Fibroblast of skin of left biceps (primary cell): ENCODE measurements at places on chromosomes 2 and 18.
A peak's percentile ranks its signal among the peaks of the same experiment; 100 is the strongest.

- DNase-seq: no peak
Measured at GRCh38 chr2:100412881-100413321, 4.6 kb downstream of the CHST10 start.

GRCh38 chr18:36589857-36590543, 238.8 kb downstream of the TPGS2 start:
- peak; percentile 24 for DNase-seq

GRCh38 chr2:150677551-150677950, 190.1 kb upstream of the RND3 start:
- DNase-seq: no peak

GRCh38 chr2:223538920-223539440, 63.2 kb downstream of the SCG2 start:
- no peak for DNase-seq

DNA sequence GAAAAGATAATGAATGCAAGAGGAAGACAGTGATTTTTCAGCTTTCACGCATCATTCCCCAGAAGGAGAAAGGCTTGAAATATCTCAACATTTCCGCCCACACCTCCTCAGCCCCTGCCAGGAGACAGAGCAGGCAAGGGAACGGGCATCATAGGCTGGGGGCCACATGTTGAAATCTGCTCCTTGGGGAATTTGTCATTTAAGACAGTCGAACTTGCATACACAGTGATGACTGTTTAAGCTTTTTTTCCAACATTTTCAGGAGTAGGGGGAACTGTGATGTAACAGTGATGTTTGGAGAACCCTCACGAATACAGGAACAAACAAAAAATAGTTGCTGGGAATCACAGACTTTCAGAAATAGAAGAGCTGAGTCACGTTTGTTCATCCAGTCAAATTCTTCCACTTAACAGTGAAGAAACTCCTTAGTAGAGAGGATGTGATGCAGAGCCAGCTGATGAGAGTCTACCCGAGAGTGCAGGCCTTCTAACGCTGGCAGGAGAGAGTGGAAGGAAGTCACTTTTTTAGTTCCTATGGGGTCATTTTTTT, 266.8 kb downstream of the ALPK2 start:
- DNase-seq: peak; percentile 66

DNA sequence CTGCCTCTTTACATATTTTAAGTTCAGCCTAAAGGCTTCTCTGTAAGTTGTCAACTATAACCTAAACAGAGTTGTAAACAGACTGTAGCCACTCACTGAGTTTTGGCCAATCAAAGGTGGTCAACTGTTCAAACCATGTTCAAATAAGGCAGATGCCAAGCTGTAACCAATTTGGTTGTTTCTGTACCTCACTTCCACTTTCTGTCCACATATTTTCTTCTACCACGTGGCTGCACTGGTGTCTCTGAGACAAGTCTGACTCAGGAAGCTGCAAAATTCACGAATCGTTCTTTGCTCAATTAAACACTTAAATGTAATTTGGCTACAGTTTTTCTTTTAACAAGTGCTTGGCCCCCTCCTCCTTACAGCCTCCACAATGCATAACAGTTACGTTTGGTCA, 555.2 kb downstream of the CNTNAP5 start:
- DNase-seq: no peak

DNA sequence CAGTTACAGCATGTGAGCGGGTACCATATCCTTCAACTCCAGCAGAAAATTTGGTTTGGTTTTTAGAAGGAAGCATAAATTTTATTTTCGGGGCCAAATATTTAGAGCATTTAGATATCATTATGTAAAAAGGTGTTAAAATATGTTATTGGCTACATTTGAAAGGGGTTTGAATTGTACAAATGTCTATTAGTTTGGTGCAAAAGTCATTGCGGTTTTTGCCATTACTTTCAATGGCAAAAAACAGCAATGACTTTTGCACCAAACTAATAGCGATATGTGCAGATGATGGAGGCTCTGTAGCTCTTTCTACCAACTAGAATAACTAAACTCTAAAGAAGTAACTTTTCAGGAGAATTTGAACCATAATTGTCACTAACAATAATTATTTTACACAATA, 1666.2 kb upstream of the SLC39A10 start:
- no peak for DNase-seq

DNA sequence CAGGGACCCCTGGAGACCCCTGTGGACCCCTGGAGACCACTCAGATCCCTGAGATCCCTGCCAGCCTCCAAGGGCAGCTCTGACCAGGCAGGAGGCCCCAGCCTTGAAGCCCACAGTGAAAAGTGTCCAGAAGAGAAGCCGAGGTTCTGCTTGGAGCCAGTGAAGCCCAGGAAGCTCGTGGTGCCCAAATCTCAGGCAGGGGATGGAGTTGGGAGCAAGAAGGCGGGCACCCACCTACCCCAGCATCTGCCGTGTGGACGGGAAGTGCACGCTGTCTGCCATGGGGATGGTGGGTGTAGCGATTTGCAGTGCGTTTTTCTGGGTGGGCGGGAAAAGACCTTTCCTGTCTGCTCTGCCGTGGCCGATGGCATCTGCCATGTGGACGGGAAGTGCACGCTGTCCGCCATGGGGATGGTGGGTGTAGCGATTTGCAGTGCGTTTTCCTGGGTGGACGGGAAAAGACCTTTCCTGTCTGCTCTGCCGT, 120.6 kb upstream of the CTDP1 start:
- no peak for DNase-seq

- no peak for DNase-seq
Measured at GRCh38 chr2:146312899-146313298, 1531.9 kb upstream of the ACVR2A start.

GRCh38 chr18:9353596-9353995, 19.0 kb downstream of the TWSG1 start:
- no peak for DNase-seq

- no peak for DNase-seq
Measured at GRCh38 chr2:238203973-238204683, 633 bp upstream of the ILKAP start.

DNA sequence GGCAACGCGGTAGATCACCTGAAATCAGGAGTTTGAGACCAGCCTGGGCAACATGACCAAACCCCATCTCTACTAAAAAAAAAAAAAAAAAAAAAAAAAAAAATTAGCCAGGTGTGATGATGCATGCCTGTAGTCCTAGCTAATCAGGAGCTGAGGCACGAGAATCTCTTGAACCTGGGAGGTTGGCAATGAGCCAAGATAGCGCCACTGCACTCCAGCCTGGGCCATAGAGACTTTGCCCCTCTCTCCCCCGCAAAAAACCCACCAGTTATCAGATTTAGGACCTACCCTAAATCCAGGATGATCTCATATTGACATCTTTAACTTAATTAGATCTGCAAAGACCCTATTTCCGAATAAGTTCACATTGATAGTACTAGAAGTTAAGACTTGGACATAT, 29.2 kb upstream of the LDAH start:
- no peak for DNase-seq

DNA sequence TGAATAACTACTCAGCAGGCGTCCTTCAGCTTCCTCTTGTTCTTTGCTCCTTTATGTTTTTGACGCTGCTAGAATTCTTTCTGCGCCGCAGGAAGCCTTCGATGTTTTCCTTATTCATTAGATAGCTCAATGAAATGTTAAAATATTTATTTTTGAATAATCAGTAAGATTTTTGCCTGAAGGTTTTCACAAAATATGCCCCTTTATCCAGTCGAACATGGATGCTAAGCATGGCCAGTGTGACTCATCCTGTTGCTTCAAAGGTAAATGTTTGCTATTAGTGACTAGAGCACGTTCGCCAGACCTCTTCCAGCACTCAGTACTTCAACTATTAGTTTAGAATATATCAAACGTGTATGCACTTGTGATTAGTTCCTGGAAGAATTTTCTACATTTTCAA, 7.6 kb upstream of the MEIS1 start:
- DNase-seq: no peak

DNA sequence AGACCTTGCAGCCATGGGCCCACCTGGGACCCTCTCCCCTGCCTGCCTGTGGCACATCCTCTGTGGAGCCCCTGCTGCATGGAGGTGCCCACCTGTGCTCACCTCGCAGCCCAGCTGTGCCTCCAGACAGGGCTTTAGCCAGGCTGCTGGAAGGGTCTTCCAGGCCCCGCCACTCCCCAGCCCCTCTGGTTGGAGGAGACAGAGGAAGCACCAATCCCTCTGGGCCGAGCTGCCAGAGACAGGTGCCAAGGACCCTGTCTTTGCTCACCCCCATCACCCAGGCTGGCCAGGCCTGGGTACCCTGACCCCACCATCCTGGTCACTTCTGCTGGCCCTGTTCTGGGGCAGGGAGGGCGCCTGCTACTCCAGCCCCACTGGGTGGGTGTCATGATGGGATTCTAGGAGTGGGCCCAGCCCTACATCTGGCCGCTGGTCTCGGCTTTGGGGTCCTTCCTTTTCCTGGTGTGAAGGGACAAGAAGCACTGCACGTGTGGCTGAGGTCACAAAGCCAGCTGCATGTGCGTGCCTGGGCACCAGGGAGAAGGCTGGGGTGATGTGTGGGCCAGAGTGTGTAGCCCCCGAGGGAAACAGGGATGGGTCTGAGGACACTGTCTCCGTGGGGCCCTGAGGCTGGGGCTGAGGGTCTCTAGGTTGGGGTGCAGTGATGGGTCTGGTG, 9.3 kb upstream of the NEU4 start:
- DNase-seq: no peak

DNA sequence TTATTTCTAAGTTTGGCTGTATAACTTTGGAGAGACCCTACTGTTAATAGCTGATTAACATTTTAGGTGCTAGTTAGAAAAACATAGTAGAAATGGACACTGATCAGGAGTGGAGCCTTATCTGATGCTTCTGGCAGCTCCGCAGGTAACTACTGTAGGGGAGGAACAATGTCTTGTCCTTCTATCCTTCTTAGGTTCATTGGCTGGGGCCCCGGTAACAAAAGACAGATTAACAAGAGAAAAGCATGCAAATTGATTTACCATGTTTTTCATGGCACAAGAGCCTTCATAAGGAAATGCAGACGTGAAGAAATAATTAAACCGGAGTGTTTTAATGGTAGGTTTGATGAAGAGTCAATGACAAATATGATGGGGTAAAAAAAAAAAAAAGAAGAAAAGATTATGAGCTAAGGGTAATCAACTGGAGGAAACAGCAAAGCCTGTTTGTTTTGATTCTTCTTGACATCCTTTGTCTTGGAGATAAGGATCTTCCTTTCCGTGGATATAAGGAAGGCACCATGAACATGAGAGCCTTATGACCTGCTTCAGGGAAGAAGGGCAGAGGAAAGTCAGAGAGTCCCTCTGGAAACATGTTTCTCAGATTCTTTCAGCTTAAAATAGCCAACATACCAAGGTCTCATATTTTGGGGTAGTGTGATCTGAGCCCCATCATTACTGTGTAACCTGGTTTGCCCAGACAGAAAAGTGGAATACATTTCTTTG, 62.4 kb upstream of the GCFC2 start:
- no peak for DNase-seq

DNA sequence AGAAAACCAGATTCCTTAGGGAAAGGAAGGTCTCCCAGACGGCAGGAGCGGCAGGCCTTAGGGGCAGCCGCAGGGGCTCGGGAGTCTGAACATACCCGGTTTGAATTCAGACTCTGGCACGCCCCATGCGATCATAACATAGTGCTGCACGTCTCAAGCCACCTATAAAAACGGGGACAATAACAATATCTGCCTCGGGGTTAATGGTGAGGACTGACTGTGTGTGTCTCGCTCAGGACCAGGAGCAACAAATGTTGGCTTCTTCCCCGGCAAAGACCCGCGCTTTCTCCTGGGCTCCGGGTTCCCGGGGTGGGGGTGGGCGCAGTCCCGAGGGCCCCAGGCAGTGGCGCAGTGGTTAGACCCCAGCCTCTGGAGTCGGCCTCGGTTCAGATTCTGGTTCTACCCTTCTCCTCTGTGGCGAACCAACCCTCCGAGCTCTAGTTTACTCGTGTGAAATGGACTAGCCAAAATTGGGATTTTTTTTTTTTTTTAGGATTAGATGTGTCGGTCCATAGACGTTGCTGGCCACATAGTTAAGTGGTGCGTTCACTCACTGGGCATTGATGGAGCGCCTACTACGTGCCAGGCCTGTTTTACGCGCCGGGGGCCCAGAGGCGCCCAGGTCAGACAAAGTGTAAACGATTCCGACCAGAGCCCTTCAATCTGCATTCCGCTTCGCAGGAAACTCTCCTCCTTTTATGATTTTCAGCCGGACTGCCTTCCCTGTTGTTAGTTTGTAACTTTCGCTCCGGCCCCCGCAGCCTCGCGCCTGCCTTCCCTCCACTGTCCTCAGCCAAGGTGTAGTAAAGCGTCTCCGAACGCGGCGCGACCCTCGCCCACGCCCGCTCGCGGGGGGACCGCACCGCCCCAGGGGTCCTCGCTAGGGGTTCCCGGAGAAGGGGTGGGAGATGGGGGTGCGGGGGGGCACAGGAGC, 820 bp upstream of the SH3BP4 start:
- DNase-seq: no peak

DNA sequence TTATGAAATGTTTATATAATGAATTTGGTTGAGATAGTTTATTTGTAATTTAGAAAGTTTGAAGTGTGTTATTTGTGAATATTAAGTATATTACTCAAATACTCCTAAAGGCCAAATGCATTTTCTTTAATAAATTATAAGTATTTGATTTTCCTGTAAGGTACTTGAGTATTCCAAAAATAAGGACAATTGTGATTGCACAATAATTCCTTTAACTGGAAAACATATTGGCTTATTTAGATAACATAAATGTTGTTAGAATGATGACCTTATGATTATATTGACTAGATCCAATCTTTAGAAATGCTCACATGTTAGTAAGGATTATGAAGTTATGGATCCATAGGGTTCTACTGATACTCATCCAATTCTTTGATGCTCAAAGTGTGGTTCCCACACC, 125.1 kb upstream of the MAP3K20 start:
- DNase-seq: no peak

DNA sequence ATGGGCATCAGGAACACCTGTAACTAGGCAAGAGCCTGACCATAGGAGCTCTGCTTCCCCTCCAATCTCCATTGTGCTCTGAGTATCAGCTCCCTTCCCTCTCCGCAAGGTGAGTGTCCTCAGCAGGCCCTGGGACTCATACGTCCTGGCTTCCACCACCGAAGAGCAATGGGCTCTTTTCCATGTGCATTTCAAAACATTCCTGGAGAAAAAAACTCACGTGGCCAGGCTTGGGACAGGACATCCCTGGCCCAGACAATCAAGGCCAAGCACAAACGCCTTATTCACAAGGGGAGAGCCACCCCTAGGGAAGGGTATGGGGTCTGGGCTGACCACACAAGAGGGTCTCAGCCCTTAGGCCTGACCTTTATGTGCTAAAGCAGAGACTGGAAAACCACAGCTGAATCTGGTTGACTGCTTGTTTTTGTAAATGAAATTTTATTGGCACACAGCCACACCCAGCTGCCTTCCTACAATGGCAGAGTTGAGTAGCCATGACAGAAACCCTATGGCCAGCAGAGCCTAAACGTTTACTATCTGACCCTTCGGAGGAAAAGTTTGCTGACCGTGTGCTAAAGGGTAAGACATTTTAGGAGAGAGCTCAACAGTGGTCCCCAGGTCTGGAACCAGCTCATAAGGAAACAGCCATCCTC, 175.7 kb upstream of the ARL4C start:
- DNase-seq: no peak

- no peak for DNase-seq
Measured at GRCh38 chr2:58686776-58687175, 445.7 kb upstream of the FANCL start.
